Foreskin keratinocyte (primary cell): ENCODE measurements at places on chromosomes 7 and 10. TPM values are rescaled to one million over a fixed set of nuclear protein-coding genes. Genes with fewer than 3 reads are reported as not detected.

The BLOC1S2 gene
- 74.5 and 77.1 TPM in 2 replicates for total RNA-seq

The LIPF gene
- total RNA-seq: not detected in 2 replicates

The EVX1 gene
- total RNA-seq: not detected in 2 replicates

The OPALIN gene
- not detected in 2 replicates for total RNA-seq

The DNAJC12 gene
- total RNA-seq: 0.21 and 0.41 TPM in 2 replicates

The LRMDA gene
- not detected in 2 replicates for total RNA-seq

The GPR141 gene
- not detected in 2 replicates for total RNA-seq

The ST8SIA6 gene
- total RNA-seq: 0.11 TPM in 1 of 2 replicates, not detected in the other
